ENCODE measurements at places on chromosomes 2 and 18. TPM values are rescaled to one million over a fixed set of nuclear protein-coding genes. Genes with fewer than 3 reads are reported as not detected.

- DNase-seq = no peak
Observed at GRCh38 chr2:29659178-29659577, 262.2 kb downstream of the ALK start.

- DNase-seq = no peak
Observed at GRCh38 chr18:7177116-7177744, 53.7 kb upstream of the LRRC30 start.

DNA sequence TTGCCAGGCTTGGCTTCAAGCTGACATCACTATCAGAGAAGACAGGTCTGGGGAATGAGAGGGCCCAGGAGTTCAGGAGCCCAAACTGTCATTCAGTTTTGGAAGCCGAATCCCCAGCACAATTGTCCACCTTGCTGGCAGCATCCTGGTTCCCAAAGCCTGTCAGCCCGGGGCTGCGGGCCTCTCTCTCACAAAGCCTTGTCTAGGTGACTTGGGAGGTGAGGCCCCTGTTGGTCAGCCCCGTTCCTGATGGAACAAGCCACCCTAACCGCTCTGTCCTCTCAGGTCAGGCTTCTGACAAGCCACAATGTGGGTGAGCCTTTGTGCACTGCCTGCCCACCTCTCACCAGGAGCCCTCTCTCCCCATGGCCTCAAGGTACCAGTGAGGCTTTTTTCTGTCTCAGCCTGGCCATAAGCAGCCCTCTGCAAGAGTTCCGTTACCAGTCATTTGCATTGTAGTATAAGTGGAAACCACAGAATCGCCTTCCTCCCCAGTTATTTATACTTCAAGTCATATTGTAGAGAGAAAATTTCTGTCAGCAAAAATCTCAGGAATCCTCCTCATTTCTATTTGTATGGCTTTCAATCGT, 100.6 kb downstream of the MSH2 start:
- no peak for DNase-seq

- no peak for DNase-seq
Observed at GRCh38 chr2:223102040-223102400, 50.0 kb downstream of the KCNE4 start.

DNA sequence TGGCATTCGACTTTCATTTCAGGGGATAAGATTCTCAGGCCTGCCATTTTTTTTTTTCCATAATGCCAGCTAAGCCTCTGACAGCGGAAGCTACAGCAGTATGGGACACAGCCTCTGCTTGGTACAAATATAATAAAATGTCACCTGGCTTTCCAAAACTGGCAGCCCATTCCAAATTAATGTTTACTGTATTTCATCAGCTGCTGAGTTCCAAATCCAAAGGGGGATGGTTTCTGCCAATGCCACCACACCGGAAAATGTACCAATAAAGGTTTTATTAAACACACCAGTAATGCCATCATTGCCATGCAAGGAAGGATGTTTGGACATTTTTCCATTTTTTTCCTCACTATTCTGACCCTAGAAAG, 275.8 kb upstream of the CCDC68 start:
- no peak for DNase-seq

DNA sequence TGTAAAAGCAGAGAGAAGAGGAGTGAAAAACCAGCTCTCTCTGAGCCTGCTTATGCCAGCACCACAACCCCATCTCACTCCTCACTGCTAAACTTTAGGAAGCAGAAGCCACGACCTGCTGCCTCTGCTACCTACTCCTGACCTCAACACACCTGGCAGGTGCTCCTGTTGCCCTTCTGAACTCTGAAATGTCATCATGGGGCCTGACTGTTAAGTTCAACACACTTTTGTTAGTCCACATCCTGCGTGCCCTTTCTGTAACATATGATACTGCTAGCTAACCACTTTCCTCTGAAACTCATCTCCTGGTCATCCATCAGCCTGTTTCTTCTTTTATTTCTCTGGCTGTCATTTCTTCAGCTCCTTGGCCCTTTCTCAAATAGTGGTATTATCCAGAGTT, 118.1 kb downstream of the EPB41L3 start:
- no peak for DNase-seq

GRCh38 chr18:47109720-47110119, 40.6 kb downstream of the HDHD2 start:
- no peak for DNase-seq

DNA sequence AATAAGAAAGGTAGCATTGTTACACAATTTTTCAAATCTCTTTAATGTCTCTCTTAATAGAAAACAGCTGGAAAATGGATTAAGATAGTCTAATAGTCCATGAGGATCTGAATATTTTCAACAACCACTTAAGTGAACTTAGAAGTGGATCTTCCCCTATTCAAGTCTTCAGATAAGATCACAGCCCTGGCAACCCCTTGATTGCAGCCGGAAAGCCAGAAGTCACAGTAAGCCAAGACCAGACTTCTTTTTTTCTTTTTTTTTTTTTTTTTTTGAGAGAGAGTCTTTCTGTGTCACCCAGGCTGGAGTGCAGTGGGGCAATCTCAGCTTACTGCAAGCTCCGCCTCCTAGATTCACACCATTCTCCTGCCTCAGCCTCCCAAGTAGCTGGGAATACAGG, 18.6 kb upstream of the ZC3H15 start:
- no peak for DNase-seq

GRCh38 chr18:6058941-6059340, 163.6 kb upstream of the TMEM200C start:
- DNase-seq = no peak

- no peak for DNase-seq
Observed at GRCh38 chr2:100877555-100877954, 57.6 kb downstream of the NPAS2 start.

GRCh38 chr2:43715300-43716098, 39.3 kb upstream of the C1GALT1C1L start:
- no peak for DNase-seq

- no peak for DNase-seq
Observed at GRCh38 chr18:26233208-26233607, 7.0 kb downstream of the TAF4B start.

- no peak for DNase-seq
Observed at GRCh38 chr2:142030735-142031134, 100.1 kb downstream of the LRP1B start.

DNA sequence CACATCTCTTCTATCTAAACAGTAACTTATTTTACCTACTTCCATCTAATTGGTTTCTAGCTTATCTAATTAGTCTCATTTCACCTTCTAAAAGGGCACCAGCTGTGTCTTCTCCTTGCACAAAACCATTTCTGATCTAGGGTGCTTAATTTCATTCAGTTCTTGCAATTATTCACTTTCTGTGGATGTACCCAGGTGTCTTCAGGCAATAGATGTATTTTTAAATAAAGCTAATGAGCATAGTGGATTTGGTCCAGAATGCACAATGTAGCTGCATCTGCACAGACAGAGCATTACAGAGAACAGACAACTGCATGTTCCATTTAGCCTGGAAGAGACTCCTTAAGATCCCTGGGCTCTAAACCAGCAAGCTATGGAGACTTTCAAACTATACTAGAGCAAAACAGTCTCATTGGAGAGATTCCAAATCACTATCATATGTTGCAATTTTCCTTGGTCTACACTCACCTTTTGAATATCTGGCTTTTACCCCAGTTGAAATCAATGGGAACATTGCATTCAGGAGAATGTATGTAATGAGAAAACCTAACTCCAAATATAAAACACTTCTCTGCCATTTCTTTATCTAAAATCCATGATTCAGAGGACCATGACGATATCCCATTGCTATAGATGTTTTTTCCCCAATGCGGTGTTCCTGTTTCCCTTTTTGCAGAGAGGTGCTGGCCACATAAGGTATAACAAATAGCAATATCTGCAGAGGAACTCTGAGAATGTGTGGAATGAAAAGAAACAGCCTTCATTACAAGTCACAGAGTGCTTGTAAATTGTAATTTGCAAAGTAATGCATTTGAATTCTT, 3.5 kb upstream of the RFX8 start:
- no peak for DNase-seq

- DNase-seq = no peak
Observed at GRCh38 chr18:76389716-76390115, 105.3 kb downstream of the ZNF516 start.

DNA sequence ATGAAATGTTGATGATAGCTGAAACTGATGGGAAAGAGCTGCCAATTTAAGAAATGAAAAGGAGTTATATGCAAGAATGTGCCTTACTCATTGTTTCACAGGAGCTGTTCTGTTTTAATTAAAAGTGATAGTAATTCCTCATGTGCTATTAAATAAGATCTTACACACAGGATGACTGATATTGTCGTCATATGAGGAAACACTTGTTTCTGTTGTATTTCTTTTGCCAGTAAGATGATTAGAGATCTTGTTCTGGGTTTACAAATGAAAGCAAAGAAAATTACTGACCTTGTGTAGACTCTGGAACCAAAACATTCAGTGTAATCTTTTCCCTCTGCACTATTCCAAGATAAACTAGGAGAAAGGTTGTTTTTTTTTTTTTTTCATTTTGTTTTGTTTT, 123.6 kb downstream of the MAP3K20 start:
- no peak for DNase-seq

- DNase-seq = no peak
Observed at GRCh38 chr18:57583297-57583835, 3.1 kb downstream of the FECH start.

DNA sequence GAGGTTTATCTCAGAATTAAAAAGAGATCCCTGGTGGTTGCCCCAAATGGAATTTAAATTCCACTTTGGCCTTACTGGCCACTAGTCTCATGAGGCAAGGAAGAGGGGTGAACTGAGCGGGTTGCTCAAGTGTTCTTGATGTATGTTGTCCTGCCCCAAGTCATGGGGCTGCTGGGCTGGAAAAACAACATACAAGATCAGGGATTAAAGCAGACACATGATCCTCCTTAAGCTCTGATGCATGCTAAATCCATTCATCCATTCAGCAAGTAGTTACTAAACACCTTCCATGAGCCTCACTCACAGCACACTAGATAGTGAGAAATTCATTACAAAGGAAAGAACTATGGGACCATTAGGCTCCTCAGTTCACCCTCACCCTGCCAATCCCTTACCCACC, 196.3 kb downstream of the MREG start:
- no peak for DNase-seq

DNA sequence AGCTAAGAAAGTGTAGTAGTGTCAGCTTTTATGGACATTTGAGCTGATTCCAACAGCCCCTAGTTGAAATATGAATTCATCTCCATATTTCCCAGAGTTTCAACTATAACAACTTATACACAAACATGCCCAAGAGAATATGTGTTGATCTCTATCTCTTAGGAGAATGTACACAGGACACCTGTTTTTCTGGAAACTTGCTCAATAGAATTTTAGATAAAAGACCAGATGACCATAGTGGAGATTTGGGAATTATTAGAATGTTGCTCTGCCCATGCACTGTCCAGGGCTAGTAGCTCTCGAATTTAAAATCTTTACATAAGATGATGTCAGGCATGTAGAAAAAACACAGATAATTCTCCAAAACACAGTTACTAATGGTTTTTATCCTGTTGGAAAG, 162.3 kb upstream of the VRK2 start:
- no peak for DNase-seq

- no peak for DNase-seq
Observed at GRCh38 chr2:232886176-232886575, 16.1 kb downstream of the SNORC start.

DNA sequence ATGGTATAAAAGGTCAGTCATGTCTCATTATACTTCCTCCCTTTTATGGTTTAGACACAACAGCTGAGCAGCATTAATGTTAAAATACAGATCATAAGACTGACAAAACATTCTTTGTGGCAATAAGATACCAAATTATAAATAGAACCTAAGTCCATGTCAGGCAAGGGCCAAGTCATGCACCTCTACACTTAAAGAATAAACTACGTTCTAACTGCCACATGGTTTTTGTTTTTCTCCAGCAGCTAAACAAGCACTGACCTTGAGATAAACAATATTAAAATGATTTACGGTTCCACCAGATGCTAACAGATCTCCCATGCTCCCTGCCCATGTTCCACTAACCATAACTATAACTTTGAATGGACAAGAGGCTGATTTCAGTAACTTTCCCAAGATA, 368.6 kb upstream of the TFPI start:
- DNase-seq = no peak

DNA sequence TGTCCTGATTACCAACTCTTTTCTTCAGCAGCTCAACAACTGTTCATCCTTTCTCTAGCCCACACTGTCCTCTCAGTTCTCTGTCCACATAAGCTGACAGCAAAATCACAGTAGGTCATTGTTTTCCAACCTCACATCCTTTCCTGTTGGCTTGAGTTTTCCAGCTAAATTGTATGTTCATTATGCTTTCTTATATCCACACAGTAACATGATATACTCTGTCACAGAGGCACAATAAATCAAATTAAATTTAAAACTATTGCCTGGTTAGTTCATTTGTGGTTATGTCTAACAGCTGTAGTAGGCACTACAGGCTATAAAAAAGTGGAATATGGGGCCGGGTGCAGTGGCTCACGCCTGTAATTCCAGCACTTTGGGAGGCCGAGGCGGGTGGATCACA, 179.9 kb downstream of the ETAA1 start:
- no peak for DNase-seq

- no peak for DNase-seq
Observed at GRCh38 chr2:60472663-60473289, 80.7 kb downstream of the BCL11A start.

DNA sequence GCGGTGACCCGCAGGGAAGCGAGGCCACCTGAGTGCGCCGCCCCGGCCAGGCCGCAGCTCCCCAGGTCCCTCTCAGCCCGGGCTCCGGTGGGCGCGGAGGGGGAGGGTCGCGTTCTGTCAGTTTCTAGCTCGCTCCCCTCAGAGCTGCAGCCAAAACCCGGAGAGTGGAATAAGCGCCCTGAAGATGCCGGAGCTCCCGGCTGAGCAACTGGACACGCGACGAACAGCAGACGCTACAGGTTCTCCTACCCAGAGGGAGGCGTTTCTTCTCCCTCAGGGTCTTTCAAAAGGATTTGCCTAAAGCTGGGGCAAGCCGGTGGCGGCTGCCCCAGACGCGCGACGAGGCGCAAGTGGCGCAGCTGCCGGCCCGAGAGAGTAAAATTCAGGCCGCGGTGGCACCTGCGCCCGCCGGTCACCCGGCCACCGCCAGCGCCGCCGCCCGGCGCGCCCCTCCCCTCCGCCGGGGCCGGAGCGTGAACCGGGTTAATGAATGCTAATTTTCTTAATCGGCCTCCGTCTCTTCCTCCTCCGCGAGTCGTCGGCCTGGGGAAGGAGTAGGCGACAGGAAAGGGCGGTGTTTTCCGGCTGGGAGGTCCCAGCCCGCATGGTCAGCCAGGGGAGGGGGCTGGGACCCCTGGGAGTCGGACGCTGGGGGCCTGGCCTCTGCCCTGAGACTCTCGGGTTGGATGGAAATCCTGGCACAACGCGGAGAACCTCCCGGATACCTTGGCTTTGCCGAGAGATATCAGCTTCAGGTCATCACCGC, 845 bp upstream of the CDC42EP3 start:
- DNase-seq = peak; percentile 73

- no peak for DNase-seq
Observed at GRCh38 chr18:46184727-46185126, 80.5 kb downstream of the HAUS1 start.

LGALSL gene
- not detected for polyA plus RNA-seq

NEURL3 gene
- not detected for polyA plus RNA-seq

MYO7B gene
- not detected for polyA plus RNA-seq

ANKRD53 gene
- polyA plus RNA-seq = 0.18 TPM

ABCG8 gene
- polyA plus RNA-seq = not detected

DSG2 gene
- polyA plus RNA-seq = not detected

TEX44 gene
- not detected for polyA plus RNA-seq

EDAR gene
- polyA plus RNA-seq = not detected

UGT1A10 gene
- polyA plus RNA-seq = not detected
